Fibroblast of the aortic adventitia (primary cell): ENCODE measurements at places on chromosomes 3 and 15. TPM values are rescaled to one million over a fixed set of nuclear protein-coding genes. Genes with fewer than 3 reads are reported as not detected.

GRCh38 chr3:66229931-66230330 lies 9.1 kb downstream of the SLC25A26 start:
- no peak for DNase-seq

GRCh38 chr3:5499404-5499803 lies 311.9 kb downstream of the EDEM1 start:
- no peak for DNase-seq

DNA sequence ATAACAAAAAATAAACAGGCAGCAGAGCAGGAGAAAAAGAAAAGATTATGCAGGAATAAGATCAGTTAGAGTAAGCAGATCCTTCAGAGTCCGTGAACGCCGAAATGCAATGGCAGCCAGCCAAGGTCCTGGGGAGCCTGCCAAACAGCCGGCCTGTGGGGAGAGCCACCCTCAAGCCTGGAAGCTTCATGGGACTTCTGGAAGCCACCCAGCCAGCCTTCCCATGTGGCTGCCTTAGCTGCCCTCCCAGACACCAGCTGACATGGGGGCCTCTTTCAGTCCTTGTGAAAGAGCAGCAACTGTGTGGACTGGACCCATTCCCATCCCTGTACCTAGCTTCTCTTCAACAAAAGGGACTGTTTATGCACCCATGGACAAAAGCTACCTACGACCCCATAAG lies 64.9 kb upstream of the RAD18 start:
- peak; percentile 79 for DNase-seq

DNA sequence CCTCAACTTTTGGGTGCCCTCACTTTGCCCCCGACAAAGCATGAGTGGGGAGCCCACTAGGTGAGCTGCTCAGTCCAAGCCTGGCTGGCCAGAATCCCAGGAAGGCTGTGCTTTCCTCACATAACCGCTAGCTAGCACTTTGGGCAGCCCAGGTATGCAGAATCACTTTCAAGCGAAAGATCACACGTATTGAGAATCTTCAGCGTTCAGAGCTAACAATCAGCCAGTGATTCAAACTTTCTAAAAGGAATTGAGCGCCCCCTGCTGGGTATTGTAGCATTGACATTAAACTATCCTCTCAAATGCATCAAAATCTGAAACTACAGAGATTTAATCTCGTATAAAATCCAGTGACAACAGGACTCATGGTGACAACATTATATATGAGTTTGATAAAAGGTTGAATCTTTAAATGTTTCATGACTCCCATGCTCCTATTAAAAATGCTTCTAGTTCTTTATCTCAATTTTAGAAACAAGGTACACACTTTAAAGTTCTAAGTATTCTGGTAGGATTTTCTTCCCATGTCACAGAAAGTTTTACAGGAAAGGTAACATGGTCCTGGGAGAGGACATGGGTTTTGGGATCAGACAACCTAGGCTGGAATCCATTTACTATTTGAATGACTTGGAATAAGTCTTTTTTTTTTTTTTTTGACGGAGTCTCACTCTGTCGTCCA lies 11.8 kb downstream of the ANAPC13 start:
- peak; percentile 89 for DNase-seq

COL7A1 gene
- total RNA-seq: 8.6 and 10.2 TPM in 2 replicates

CASR gene
- total RNA-seq: not detected in 2 replicates

NKIRAS1 gene
- 20.9 and 35.8 TPM in 2 replicates for total RNA-seq
